ENCODE measurements at places on chromosomes 11 and 22. TPM values are rescaled to one million over a fixed set of nuclear protein-coding genes. Genes with fewer than 3 reads are reported as not detected.
A peak's percentile ranks its signal among the peaks of the same experiment; 100 is the strongest.

DNA sequence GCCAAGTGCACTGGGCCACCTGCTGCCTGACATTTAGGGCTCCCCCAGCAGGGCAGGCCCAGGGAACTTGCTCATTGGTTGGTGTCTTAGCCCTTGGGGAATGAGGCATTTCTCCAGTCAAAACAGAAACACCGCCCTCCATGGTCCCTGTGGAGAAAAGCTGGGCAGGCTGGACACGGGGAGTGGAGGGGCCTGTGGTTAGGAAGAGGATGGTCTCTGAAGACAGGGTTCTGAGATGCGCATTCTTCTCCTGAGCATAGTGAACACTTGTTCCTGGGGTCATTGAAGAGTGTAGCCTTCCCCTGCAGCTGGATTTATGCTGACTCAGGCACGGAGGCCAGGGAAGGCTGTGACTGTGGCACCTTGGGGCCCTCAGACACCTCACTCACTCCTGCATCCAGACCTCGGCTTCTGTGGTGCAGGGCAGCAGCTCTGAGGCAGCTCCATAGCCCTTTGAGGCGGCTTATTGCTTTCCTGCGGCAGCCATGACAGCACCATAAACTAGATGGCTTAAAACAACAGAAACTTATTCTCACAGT, 8.2 kb downstream of the TSPAN18 start:
- DNase-seq = no peak

GRCh38 chr22:44668886-44669521, 33.0 kb upstream of the PRR5 start:
- no peak for DNase-seq

DNA sequence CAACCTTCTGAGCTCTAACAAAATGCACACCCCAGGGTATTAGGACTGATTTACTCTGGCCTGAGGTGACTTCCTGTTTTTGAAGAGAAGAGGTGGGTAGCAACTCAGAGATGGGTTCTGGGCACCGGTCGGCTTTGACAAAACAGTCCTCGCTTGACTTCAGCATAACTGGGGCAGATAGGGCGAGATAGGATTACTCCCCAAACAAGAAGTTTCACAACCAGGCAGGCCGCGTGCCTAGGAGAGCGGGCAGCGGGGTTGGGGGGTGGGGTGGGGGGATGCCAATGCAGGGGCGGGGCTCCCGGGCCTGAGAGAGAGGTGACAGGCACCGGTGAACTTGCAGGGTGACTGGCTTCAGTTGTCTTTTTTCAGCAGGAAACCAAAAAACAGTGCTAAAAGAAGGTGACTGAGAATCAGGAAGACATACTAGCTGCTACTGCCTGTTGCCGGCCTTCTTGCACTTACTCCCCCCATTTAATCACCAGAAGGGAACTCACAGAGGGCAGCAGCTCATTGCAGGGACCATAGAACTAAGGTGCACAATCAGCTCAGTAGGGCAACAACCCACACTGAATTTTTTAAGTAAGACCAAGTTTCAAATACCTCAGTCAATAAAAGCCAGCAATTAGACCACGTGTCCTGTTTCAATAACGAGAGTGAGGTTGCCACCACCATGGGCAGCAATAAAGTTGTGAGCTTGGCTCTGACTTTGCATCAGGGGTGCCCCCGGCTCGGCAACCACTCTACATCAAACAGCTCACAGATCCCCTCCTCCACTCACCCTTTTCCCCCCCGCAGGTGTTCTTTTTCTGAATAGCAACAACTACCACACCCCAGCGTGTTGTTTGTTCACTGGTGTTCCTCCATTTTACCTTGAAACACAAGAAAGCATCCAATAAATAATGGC, 37.2 kb upstream of the ETS1 start:
- DNase-seq = peak; percentile 54

GRCh38 chr11:13970986-13971385, 8.5 kb downstream of the SPON1 start:
- no peak for DNase-seq

DNA sequence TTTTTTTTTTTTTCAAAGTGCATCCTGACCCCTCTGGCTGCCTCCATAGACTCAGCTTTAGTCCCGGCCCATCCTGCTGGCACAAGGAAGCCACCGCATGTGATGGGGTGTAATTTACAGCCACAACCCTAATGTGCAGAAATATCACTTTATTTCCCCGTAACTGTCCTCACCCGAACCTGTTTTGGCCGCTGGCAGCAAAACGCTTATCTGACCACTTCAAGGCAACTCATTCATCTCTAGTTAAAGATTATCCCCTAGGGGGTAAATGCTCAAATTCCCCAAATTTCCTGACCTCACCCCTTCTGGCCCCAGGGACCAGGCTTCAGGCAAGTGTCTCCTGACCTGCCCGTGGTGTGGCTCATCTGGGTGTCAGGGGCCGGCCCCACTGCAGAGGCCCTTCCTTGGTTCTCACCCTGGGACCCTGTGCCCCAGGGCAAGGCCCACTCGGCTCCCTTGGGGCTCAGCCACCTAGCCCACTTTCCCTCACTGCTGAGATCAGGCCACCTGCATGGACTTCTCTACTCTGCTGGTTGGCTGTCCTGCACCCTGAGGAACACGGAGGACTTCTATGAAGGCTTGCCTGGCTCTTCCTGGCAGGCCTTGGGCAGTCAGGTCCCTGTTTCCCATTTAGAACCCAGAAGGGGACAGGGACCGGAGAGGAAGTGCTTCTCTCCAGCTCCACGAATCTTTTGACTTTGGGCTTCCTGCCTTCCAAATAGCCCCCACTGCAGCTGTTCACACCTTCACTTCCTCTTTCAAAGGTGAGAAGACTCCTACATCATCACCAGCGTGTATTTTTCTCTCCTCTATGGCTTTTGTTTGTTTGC, 53.3 kb downstream of the WNT11 start:
- no peak for DNase-seq

GRCh38 chr11:70365544-70365927, 32.8 kb upstream of the CTTN start:
- no peak for DNase-seq

DNA sequence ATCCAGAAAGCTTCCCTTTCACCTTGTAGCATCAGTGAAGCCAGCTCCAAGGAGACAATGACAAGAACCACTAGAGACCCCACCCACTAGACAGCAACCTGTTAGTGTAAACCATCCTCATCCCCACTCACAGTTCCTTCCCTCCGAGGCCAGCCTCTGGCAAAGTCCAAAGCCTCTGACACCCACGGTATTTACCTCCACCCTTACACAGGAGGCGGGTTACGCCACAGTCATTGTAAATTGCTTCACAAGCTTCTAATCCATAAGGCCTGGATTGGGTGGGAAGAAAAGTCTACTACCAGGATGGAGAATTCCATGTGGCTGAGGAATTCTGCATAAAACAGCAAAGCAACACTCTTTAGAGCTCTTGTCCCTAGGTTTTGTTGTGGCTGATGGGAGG, 287.4 kb downstream of the BUD13 start:
- no peak for DNase-seq

DNA sequence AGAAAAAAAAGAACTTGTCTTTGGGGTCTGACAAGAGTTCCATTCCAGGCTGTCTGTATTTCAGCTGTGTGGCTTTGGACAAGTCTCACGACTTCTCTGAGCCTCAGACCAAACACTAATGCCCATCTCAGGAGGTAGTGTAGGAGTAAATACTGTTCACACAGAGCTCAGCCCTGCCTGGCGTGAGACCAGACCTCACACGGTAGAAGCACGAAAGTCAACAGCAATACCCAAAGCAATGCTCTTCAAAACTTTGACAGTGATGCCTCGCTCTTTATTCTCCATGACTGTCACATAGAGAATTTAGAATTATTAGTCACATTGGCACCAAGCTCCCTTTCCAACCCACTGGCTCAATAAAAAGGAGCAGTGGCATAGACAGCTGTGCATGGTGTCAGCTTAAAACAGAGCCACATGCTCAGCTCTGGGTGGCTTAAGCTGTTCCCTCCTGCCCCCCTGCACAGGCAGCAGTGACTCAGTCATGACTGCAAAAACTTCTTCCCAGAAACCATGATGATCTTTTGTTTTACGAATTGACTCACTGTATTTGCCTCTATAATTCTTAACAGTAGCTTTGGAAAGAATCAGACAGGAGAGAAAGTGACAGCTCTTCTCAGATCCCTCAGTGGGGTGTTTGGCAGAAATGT, 74.0 kb upstream of the PHF21B start:
- DNase-seq = no peak

DNA sequence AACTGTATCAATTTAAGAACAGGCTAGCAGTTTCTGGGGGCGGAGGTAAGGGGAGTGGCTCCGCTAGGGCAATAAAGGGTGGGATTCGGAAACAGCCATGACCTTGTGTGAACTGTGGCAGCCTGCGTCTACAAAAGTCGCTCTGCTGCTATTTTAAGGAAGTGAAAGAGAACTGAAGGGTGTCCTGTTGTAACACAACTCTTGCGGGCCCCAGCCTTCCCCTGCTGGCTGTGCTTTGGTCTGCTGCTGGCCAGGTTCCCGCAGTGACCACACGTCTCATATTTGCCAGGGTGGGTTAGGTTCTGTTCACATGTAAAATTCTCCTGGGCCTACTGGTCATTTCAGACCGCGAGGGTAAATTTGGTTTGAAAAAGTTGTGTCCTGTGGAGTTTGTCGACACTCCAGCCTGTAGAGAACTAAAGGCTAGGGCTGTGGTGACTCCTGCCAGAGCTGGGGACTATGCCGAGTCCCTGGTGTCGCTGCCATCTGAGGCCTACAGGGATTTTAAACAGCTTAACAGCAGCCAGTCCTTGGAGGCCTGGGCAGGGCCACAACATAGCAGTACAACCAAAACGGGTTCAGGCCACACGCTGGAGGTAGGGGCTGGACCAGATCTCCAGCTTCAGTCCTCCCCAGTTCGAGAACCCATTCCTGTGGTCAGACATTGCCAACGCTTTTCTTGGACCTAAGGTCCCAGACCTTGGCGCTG, 1.1 kb upstream of the PPFIBP2 start:
- no peak for DNase-seq

GRCh38 chr11:132293586-132293985, 923.2 kb downstream of the NTM start:
- no peak for DNase-seq

DNA sequence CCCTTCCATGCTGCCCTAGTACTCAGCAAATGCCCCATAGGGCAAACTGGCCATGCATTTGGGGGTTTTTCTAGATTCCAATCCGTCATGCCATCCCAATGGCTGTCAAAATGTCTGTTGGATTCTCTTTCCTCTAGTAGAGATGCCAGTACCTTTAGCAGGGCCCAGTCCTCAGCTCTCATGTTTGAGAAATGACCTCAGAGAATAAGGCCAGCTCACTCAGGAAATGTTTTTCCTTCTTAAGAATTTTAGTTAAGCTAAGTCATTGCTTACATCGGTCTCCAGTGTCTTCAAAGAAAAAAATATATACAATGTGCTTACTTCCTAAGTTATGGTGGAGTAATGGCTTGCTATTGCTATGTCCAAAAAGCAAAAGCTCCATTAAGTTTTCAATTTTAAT, 14.1 kb upstream of the ALKBH3 start:
- no peak for DNase-seq

DNA sequence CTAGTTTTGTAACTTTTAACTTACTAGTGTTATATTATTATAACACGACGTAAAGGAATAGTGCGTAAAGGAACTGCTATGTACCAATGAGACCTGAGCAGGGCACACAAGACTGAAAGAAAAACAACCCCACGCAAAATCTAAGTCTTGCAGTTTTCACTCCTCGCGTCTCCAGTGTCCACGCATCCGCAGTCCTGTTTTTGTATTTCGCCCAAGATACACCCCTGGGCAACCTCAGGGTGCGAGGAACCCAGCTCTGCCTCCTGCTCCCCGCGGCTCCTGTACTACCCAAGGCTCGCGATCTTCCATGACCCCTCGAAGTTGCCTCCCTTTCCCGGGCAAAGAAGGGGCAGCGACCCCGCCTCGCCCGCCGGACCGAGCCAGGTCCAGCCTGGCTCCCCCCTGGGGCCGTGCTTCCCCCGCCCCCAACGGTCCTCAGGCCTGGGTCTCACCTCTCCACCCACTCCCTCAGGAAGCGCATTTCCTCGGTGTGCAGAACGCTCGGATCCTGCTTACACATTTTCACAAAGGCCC, 393 bp downstream of the ST13 start:
- no peak for DNase-seq

GRCh38 chr11:110984147-110984546, 261.4 kb upstream of the POU2AF2 start:
- DNase-seq = no peak

DNA sequence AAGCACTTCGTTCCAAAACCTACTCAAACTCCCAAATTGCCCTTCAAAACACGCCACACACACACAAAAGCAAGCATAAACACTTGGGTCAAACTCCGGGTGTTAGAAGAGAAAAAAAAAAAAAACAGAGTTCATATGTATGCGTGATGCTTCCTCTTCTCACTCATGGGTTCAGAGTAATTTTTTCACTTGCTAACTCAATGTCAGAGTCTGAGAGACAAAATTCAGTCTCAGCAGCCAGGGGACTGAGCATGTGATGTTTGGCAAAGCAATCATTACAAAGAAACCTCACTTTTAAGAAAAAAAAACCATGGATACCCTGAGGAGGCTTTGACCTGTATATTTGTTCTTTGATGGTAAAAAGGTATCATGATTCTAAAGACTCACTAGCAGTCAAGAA, 461.7 kb downstream of the NTM start:
- no peak for DNase-seq

GRCh38 chr11:2198621-2199365, 27.2 kb upstream of the TH start:
- no peak for DNase-seq

DNA sequence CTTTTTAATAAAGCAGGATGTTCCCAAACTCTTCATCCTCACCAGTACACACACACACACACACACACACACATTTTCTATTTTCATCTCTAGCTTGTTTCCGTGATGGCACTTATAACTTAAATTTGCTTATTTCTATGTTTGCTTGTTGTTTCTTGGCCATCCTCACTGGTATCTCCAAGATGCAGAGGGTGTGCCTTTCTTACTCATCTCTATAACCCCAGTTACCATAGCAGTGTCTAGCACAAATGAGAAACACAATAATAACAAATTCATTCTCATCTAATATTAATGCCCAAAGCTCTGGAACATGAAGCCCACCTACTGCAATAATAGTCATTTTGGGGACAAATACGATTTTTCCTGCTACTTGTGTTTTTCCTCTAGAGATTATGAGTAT, 156.3 kb downstream of the GRM5 start:
- DNase-seq = no peak

DNA sequence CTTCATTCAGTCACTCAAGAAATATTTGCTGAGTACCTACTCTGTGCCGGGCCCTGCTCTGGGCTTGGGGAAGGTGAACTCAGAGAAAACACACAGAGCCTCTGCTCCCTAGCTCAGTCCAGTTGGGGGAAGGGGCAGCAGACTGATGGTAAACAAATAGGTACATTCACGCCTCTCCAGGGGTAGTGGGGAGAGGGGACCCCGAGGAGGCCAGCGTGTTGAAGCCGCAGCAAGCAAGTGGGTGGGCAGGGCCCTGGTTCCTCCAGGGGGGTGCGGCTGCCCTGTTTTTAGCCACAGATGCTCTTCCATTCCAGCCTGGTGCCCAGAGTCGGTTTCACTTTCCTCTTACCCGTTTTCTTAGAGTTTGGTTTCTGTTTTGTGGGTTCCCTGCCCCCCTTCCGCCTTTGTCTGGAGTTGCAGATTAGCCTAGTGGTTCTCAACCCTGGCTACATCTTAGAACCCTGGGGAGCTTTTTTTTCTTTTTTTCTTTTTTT, 8.7 kb downstream of the DRAP1 start:
- peak; percentile 72 for DNase-seq

The TSPAN32 gene
- total RNA-seq = 2.1 TPM

The APOL3 gene
- total RNA-seq = 52.4 TPM

The IRF7 gene
- total RNA-seq = 63.1 TPM

The CNGA4 gene
- 0.10 TPM for total RNA-seq

The MFRP gene
- total RNA-seq = not detected

The TREH gene
- not detected for total RNA-seq

The TBC1D22A gene
- total RNA-seq = 48.1 TPM

The SYCE3 gene
- total RNA-seq = not detected

The CABP4 gene
- 0.96 TPM for total RNA-seq
